Fibroblast of skin of back (primary cell): ENCODE measurements at places on chromosomes 6 and 20.

GRCh38 chr20:63837479-63837878 is 6.4 kb upstream of the ZBTB46 start:
- DNase-seq, result no peak

- peak; percentile 50 for DNase-seq
Measured at GRCh38 chr6:53728570-53729194, 63.1 kb upstream of the KLHL31 start.

DNA sequence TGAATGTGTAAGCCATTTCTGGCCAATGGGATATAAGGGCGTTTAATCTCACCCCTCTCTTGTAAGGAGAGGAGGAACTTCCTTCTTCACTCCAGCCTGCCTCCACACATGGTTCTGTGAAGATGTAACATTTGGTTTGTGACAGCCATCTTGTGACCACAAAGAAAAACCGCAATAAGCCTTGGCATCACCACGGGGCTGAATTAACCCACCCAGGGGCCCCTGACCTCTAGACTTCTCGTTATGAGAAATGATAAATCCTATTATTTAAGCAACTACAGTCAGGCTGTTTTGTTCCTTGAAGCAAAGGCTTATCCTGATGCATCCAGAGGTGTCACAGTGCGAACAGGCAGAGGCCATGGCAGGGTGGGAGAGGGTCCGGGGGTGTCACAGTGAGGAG is 139.7 kb downstream of the CDC5L start:
- no peak for DNase-seq

- no peak for DNase-seq
Measured at GRCh38 chr6:39226639-39227329, 2.5 kb downstream of the KCNK5 start.

- DNase-seq, result no peak
Measured at GRCh38 chr6:92166666-92167065, 1252.7 kb downstream of the EPHA7 start.

GRCh38 chr20:14406495-14406894 is 69.1 kb upstream of the FLRT3 start:
- peak; percentile 48 for DNase-seq

DNA sequence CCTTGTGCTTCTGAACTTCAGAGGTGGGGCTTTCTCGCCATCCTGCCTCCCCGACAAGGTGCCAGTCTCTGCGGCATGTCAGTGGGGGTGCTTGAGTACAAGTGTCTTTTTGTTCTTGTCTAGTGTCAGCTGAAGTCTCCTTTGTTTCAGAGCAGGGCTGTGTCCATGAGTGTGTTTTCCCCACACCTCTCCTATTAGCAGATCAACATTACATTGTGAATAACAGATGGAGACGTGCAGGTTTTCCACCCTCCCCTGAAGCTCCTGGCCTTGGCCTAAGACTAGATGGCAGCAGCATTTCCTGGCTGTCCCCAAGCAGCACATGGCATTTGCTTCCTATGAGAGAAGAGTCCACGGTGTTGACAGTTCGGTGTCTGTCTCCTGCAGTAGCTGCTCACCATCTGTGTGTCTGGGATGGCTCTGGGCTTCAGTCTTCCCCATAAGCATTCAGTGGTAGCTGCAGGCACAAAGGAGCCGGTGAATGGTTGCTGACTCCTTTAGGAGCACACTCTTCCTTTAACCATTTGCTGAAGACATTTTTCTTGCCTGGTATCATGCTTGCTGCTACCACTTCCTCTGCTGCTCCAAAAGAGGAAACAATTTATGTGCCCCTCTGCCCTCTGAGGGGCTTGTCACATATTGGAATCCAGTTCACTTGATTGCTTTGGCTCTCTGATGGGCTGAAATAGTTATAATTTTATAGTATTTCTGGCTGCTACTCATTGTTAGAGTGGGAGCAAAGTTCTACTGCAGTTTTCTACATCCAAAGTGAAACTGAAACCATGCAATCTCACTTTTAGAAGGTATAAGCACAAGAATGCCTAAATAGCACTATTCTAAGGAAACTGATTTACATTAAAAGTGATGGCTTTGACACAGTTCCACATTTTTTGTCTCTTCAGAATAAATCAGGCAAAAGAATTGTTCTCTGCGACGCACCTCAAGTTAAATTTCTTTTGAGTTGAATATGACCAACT is 913.0 kb downstream of the C6orf118 start:
- DNase-seq, result peak; percentile 3

GRCh38 chr20:60586269-60587050 is 628.2 kb downstream of the CDH26 start:
- DNase-seq, result no peak
